ENCODE measurements at places on chromosomes 5 and 9.

GRCh38 chr9:136409557-136410455 lies 608 bp downstream of the ENTR1 start:
- peak; percentile 63 for DNase-seq

- DNase-seq: no peak
Measured at GRCh38 chr9:87592554-87593358, 95.1 kb downstream of the DAPK1 start.

GRCh38 chr9:105994970-105995369 lies 300.6 kb downstream of the TMEM38B start:
- no peak for DNase-seq

DNA sequence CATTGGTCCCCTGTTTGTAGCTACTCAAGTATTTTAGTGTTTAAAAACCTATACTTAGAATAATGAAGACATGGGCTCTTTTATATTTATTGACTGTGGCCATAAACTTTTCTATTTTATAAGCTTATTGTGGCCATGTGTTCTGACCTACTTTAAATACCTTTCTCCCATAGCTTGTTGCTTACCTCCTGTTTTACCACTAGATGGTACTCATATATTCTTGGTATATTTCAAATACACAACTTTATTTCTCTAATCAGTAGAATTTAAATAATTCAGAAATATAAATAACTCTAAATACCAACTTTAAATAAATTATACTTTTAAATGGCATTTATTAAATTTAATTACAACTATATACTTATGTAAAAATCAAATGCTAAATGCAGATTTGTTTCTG lies 498.0 kb downstream of the PRDM9 start:
- DNase-seq: no peak

- no peak for DNase-seq
Measured at GRCh38 chr5:113235884-113236283, 198.9 kb downstream of the TSSK1B start.

- DNase-seq: no peak
Measured at GRCh38 chr9:120372040-120372439, 207.9 kb downstream of the CDK5RAP2 start.

DNA sequence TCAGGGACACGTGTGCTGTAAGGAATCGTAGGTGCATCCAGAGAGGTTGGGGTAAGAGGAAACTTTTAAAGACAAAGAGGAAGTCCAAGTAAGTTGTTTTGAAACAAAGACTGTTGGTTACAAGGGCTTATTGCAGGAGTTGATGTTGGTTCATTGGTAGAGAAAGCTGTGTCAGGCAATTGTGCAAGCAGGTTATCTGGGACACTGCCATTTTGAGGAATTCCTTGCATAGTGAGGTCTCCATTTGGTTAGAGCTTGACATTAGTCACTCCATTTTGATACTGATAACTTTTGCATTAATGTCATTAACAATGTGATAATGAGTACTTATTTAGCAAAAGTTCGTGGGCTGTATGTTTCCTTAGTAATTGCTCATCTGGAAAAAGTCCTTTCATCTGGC lies 24.9 kb downstream of the CNOT6 start:
- no peak for DNase-seq

DNA sequence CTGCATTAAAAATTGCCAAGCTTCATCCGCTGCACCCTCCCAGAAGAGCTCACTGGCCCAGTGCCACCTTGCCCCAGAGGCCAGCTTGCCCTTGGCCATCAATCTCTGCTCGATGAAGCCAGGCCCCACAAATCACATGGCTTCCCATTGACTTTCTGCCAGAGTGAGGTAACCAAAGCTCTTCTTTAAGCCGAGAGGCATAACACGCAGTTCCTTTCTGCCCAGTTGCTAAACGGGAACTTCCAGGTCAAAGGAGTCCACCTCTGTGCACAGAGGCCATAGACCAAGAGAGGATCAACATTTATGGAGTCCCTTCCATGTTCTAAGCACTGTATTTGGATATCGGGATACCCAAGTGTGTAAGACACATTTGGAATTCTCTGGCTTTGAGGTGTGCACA lies 208.8 kb downstream of the KIF4B start:
- DNase-seq: no peak

DNA sequence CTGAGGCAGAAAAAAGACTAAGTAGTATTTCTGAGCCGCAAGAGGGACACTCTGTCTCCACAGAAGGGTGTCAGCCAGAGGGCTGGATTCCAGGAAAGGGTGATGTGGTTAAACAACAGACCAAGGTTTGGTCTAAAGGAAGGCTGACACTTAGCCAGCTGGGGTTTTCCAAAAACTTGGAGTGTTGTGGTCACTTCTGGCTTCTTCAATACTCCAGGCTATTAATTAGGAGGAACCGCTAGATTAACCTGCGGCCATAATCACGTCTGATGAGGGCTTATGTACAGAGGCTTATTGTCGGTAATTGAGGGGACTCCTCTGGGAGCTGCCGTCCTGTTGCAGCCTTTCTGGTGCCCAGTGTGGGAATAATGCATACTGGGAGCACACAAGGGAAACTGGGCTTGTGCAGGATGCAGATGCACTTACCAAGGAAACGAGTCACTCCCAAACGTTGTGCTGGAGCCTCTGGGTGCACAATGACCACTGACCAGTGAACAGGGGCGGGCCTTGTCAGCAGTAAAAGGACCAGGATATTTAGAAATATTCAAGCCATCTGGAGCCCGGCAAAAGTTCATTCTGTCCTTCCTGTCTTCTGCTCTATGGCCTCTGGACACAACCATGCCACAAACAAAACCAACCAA lies 70.2 kb upstream of the TUT7 start:
- DNase-seq: no peak

DNA sequence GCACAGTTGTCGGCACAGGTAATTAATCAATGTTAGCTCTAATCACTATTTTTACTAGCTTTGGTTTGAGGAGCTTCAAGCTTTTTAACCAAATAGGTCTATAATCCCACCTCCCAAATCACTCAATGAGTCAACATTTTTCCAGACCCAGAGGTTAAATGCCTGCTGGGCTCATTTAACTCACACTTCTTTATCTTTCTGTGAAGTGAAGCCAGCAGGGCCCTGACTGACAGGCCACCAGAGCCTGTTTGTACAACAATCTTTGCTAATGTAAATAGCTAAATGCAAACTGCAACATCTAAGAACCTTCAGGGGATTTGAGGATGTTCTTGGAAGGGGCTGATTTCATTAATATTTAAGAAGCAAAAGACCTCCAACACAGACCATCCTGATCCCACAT lies 98.4 kb upstream of the NREP start:
- DNase-seq: no peak

- DNase-seq: no peak
Measured at GRCh38 chr9:2817999-2818803, 25.7 kb downstream of the PUM3 start.

- no peak for DNase-seq
Measured at GRCh38 chr5:155285706-155286105, 272.2 kb downstream of the KIF4B start.

DNA sequence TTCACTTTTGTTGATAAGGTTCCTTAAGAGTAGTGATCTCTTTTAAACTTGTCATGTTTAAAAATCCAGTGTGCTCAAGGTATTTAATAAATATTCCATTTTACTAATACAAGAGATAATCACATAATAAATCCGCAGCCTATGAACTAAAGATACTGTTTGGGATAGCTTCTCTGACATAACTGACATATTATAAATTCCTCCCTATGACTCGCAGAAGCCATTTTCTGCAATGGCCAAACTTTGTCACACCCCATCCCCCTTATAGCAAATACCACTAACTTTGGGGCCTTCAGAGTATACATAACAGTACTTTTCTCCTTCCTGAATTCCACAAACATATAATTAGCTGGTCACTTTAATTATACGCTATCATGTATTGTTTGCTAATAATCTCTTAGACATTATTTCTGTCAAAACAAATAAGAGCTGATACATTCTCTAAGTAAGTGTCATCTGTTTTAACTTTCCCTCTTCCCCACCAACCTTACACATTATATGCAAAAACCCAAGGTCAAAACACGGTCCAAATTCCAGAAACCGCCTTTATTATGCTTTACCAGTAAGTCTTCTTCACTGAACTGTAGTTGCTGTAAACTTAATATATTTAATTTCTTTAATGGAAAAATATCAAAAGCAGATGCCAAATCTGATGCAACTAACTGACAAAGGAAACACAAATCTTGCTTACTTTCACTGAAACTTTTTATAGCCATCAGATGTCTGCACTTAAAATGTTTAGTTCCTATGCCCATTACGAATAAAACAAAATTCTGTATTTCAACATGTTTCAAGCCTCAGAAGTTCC lies 971 bp downstream of the TMEM267 start:
- no peak for DNase-seq

DNA sequence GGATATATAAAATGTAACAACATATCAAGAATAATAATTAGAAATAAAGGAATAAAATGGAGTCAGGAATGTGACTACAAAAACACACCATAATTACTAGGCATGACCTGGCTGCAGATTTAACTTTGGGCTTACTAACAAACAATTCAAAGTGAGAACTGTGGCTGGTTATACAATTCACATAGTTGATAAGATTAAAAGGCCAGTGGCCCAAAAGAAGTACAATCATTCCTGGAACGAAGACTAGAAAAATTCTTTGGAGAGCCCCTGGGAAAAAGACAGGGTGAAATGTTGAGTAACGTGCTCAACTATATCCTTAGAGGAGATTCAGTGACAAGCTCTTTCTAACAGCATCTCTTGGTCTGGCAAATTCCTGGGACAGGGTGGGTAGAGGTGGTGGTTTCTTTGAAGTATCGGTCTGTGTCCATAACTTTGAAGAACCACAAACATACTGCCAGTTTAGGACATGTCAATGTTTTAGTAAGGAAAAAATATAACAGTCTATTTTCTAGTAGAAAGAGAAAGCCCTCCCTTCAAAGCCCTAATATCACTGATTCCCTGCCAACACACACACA lies 75.0 kb upstream of the IL6ST start:
- no peak for DNase-seq

GRCh38 chr9:119793218-119793617 lies 424.0 kb upstream of the BRINP1 start:
- no peak for DNase-seq

DNA sequence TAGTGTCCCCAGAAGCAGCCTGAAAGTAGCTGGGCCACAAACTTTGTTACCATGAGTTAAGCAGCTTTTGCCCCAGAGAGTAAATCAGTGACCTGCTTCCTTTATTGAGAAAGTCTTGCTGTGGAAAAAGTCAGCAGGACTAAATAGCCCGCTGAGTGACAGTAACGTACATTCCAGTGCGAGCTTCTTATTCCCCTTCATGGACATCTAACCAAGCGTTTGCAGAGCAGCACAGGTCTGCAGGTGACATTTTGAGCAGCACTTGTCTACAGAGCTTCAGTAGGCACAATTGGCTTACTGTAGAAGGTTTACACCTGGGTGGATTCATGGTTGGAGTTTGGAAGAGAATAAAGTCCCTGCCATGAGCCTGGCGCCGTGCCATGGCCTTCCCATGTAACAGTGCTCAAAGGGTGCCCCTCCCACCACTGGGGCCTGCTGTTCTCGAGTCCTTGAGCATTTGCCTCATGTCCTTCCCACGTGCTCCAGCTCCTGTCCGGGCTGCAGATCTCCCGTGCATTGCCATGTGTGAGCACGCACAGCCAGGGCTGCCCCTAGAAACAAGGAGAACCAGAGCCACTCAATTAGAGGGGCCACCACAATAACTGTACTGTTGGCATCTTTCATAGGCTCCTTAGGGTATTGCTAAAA lies 41.3 kb upstream of the GRHPR start:
- no peak for DNase-seq

GRCh38 chr9:106502930-106503329 lies 360.0 kb upstream of the ZNF462 start:
- no peak for DNase-seq

- no peak for DNase-seq
Measured at GRCh38 chr5:84058561-84058960, 326.1 kb downstream of the EDIL3 start.

DNA sequence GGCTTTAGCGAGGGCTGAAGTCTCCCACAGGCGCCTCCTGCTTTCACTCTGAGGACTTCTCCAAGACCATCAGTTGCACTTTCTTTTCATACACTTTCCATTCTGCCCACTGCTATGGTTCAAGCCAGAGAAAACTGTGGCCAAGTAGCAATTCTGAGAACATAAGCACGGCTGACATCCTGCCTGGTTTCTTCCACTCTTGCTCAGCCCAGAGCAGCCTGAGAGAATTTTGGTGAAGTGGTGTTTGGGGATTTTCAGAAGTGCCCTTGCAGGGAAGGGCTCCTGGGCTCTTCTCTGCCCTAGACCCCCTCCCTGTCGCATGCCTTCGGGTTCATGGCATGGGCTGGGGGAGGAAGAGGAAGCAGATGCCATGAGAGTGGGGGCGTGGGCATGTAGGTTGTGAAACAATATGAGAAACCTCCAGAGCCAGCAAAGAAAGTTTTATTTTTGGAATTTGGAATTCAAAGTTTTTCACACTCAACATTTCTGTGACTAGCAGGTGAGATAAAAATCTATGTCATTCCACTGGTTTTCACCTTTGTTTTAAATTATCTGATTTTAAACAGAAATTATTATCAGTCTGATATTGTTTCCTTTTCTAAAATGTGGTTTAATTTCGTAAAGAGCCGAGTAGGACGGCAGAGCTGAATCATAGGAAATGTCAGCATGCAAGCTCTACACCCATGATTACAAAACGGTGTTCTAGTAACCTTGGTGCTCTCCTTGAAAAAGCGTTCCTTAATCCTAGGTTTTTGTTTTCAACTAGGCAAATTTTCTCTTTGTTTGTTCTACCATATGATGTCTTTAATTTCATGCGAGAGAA lies 27.8 kb upstream of the TNFSF8 start:
- no peak for DNase-seq

- no peak for DNase-seq
Measured at GRCh38 chr5:41815663-41816229, 54.5 kb downstream of the OXCT1 start.

- DNase-seq: no peak
Measured at GRCh38 chr5:141879426-141879759, 1.2 kb upstream of the PCDH1 start.

GRCh38 chr9:85742597-85742936 lies 813 bp upstream of the AGTPBP1 start:
- no peak for DNase-seq

DNA sequence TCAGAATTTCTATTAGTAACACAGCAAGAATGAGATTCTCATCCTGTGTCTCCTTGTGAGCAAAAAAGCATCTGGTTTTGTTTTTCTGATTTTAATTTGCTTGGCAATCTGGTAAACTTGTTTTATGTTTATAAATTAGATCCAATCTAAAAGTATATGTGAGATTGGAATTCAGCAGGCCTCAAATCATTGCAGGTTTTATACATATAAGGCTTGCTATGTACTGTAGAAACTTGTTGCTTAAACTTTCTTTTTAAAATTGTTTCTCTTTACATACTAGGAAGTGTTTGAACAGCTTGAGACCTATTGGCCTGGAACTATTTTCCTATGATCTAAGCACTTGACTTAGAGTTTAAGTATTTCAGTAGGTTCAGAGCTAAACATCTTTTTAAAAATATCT lies 1037.8 kb downstream of the NR2F1-AS1 start:
- DNase-seq: no peak

DNA sequence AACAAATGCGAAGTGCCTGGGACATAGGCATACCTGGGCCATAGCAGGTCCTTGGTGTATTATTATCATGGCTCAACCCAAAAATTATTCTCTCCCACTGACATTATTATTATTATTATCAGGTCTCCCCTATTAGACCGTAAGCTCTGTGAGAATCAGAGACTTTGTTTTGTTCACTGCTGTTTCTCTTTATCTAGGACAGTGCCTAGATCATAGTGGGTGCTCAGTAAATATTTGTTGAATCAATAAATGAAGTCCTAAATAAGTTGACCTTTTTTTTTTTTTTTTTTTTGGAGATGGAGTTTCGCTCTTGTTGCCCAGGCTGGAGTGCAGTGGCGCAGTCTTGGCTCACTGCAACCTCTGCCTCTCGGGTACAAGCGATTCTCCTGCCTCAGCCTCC lies 4.9 kb upstream of the TMEFF1 start:
- no peak for DNase-seq
